ENCODE measurements at places on chromosomes 1 and 21. TPM values are rescaled to one million over a fixed set of nuclear protein-coding genes. Genes with fewer than 3 reads are reported as not detected.

Gene OR6K3
- total RNA-seq, result 2.3 TPM

Gene KCNQ4
- 0.96 TPM for total RNA-seq

- H3K4me3 ChIP-seq, result no peak overlapping the region
- no peak overlapping the region for H3K27ac ChIP-seq
- no peaks in the 10 kb centered on the region for H3K27me3 ChIP-seq
- DNase-seq, result no peak
- H3K4me1 ChIP-seq, result no peaks in the 10 kb centered on the region
- H3K36me3 ChIP-seq, result no peaks in the 10 kb centered on the region
Observed at GRCh38 chr1:39501666-39502065, 10.2 kb downstream of the BMP8A start.

DNA sequence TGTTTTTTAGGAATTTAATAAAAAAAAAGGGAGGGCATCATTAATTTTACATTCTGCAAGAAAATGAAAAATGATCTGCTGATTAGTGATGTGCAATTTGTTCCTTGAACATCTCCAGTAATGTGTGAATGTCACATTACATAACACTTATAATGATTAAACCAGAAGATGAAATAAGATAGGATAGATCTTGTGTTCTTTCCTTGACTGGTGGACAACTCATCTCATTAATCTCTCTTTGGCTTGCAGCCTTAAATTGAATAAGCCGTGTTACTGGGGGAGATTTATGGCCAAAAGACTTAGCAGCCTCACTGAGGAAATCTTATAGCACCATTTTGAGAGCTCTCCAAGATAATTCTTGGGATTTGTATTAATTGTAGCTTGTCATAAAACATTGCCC is 217.2 kb downstream of the ST6GALNAC3 start:
- no peaks in the 10 kb centered on the region for H3K36me3 ChIP-seq
- H3K4me3 ChIP-seq, result no peak overlapping the region
- no peaks in the 10 kb centered on the region for H3K27me3 ChIP-seq
- H3K27ac ChIP-seq, result no peak overlapping the region

DNA sequence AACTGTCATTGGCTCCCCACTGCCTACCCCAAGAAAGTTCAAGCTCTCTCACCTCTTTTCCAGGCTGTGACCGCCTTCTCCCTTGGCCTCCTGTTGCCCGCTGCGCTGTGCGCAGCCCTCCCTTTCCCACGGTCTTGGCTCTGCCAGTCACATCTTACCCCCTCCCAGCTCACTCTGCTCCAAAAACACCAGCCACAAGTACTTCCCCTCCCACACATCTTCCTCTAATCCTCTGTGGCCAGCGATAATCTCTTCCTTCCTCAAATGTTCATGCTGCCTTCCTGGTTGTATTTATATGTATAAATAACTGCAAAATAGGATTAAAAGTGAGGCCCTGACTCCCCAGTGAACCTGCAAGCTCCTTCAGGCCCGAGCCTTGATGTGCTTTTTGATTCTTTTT is 81.8 kb downstream of the AJAP1 start:
- H3K4me3 ChIP-seq, result no peak overlapping the region
- no peaks in the 10 kb centered on the region for H3K4me1 ChIP-seq
- H3K36me3 ChIP-seq, result no peaks in the 10 kb centered on the region
- peaks cover 38% of the 10 kb centered on the region for H3K27me3 ChIP-seq
- no peak for DNase-seq

- peak overlapping the region; percentile 33 for H3K27ac ChIP-seq
- H3K36me3 ChIP-seq, result peaks cover 30% of the 10 kb centered on the region
- DNase-seq, result no peak
- H3K27me3 ChIP-seq, result no peaks in the 10 kb centered on the region
Observed at GRCh38 chr1:220754212-220754917, 6.2 kb downstream of the MTARC2 start.

Gene LCE5A
- not detected for total RNA-seq

DNA sequence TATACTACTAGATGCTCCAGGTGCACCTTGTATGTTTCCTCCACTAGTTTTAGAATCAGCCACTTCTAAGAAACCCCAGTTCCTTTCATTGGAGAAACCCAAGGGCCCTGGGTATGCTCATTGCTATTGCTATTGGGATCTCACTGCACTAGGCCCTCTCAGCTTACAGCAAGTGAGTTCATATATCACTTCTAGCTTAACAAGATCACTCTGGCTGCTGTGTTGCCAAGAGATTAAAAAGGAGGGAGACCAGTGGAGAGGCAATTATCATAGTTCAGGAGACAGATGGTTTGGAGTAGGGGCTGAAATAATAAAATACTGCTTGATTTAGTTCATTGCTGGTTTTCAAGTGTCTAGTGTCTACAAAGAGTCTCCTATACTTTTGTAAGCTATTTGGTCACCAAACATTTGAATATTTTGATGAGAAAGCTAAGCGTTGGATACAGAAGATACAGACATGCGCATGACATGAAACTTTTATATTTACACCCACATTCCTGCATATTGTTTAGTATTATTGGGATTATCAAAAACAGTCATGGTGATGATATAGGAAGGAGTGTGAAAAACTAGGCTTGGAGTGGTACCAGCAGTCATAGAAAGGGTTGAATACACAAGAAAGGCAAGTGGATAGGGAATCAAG is 671.9 kb downstream of the ADGRL2 start:
- H3K36me3 ChIP-seq, result no peaks in the 10 kb centered on the region
- DNase-seq, result no peak
- no peaks in the 10 kb centered on the region for H3K27me3 ChIP-seq
- H3K4me3 ChIP-seq, result no peak overlapping the region

GRCh38 chr21:35981514-35982070 is 78.7 kb downstream of the SETD4 start:
- no peak overlapping the region for H3K27ac ChIP-seq
- H3K27me3 ChIP-seq, result peaks cover 7% of the 10 kb centered on the region
- no peak for DNase-seq

- no peak overlapping the region for H3K27ac ChIP-seq
- H3K4me3 ChIP-seq, result no peak overlapping the region
- H3K4me1 ChIP-seq, result no peaks in the 10 kb centered on the region
Observed at GRCh38 chr1:96164053-96164452, 557.5 kb upstream of the PTBP2 start.

GRCh38 chr21:45747802-45748445 is 104.4 kb downstream of the PCBP3 start:
- H3K36me3 ChIP-seq, result no peaks in the 10 kb centered on the region
- no peaks in the 10 kb centered on the region for H3K27me3 ChIP-seq
- no peak overlapping the region for H3K27ac ChIP-seq
- no peak overlapping the region for H3K4me3 ChIP-seq
- DNase-seq, result no peak

GRCh38 chr1:243505986-243506689 is 250.3 kb downstream of the SDCCAG8 start:
- H3K4me1 ChIP-seq, result no peaks in the 10 kb centered on the region
- no peak overlapping the region for H3K27ac ChIP-seq
- H3K36me3 ChIP-seq, result peaks cover 20% of the 10 kb centered on the region
- DNase-seq, result no peak
- no peaks in the 10 kb centered on the region for H3K27me3 ChIP-seq
- H3K4me3 ChIP-seq, result no peak overlapping the region

DNA sequence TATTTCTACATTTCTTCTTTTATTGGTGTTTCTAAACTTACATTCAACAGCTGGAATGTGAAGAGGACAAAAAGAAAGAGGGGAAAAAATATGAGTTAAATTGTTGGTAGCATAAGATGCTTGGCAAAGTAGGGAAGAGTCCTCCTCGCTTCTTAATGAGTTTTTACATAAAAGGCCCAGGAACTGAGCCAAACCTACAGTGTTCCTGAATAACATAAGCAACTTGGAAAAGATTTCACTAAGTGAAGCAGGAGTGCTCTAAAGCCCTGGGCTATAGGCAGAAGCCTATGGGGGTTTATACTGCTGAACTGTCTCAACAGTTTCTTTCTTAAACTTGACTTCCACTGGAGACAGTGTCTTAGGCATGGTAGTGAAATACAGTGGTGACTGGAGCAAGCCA is 115.0 kb upstream of the USP25 start:
- no peaks in the 10 kb centered on the region for H3K4me1 ChIP-seq
- no peaks in the 10 kb centered on the region for H3K36me3 ChIP-seq
- DNase-seq, result no peak
- no peak overlapping the region for H3K27ac ChIP-seq

- no peaks in the 10 kb centered on the region for H3K27me3 ChIP-seq
- no peak overlapping the region for H3K27ac ChIP-seq
- H3K36me3 ChIP-seq, result no peaks in the 10 kb centered on the region
- H3K4me1 ChIP-seq, result no peaks in the 10 kb centered on the region
- peak; percentile 58 for DNase-seq
Observed at GRCh38 chr21:44758141-44758561, 43.5 kb downstream of the UBE2G2 start.

- peak; percentile 87 for DNase-seq
- peaks cover 13% of the 10 kb centered on the region for H3K36me3 ChIP-seq
- peak within 1 kb of the TSS; percentile 89 for H3K4me3 ChIP-seq
- peaks cover 22% of the 10 kb centered on the region for H3K4me1 ChIP-seq
Observed at GRCh38 chr1:35718492-35719336, at the start of gene C1orf216. C1orf216 (minus strand) TSS chr1:35718884; CDS start chr1:35716321, 2,563 bp downstream.

- no peaks in the 10 kb centered on the region for H3K4me1 ChIP-seq
- no peaks in the 10 kb centered on the region for H3K36me3 ChIP-seq
- no peaks in the 10 kb centered on the region for H3K27me3 ChIP-seq
Observed at GRCh38 chr1:203473781-203474305, 1.8 kb upstream of the PRELP start.

DNA sequence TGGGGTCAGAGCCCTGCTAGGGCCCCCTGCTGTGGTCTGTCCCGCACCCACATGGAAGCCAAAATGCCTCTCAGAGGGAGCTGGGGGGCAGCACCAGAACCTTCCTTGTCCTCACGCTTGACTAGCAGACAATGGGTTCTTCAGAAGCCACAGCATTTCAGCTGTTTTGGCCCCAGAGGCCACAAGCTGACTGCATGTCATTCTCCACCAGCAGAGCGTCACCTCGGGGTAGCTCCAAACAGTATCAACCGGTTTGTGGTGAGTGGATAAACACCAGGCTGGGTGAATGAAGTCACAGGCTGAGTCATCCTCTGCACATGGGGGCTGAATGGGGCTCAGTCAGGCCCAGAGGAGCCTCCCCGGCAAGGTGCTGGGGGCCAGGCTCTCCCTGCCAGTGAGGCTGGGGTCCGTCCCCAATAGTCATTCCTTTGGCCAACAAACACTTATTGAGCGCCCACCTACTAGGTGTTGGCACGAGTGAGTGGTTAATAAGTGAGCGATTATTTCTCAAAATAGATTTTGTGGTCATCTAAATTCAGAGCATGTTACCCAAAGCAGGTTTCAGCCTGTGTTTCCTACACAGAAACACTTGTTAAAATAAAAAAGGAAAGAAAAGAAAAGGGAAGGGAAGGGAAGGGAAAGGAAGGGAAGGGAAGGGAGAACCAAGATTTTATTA is 9.1 kb downstream of the OLIG1 start:
- no peak overlapping the region for H3K4me3 ChIP-seq
- peaks cover 4% of the 10 kb centered on the region for H3K27me3 ChIP-seq
- no peaks in the 10 kb centered on the region for H3K4me1 ChIP-seq
- H3K36me3 ChIP-seq, result no peaks in the 10 kb centered on the region
- H3K27ac ChIP-seq, result no peak overlapping the region

DNA sequence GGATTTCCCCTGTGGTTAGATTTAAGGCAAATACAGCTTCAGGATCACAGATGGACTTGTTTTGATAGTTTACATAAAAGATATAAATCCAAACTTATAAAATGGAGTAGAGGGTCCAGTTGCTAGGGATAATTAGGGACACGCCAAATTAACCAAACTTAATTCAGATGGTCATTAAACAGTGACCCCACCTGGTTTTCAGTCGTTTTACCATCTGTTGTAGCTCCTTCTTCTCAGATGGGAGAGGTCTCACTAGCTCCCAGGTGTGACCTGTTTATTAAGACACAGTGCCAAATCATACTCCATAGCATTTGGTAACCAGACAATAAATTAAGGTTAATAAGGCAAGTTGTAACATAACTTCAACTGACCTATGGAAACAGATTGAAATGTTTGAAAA is 8.1 kb upstream of the GADD45A start:
- DNase-seq, result no peak
- peaks cover 17% of the 10 kb centered on the region for H3K4me1 ChIP-seq
- no peaks in the 10 kb centered on the region for H3K36me3 ChIP-seq
- H3K4me3 ChIP-seq, result no peak overlapping the region

Gene CRNN
- not detected for total RNA-seq

Gene NR1I3
- total RNA-seq, result not detected

Gene KCND3
- total RNA-seq, result 6.3 TPM

Gene CFAP107
- not detected for total RNA-seq

- H3K4me3 ChIP-seq, result no peak overlapping the region
- DNase-seq, result no peak
- H3K36me3 ChIP-seq, result no peaks in the 10 kb centered on the region
- H3K27me3 ChIP-seq, result no peaks in the 10 kb centered on the region
- peaks cover 10% of the 10 kb centered on the region for H3K4me1 ChIP-seq
Observed at GRCh38 chr1:43987159-43987902, 4.1 kb upstream of the CCDC24 start.

- no peaks in the 10 kb centered on the region for H3K36me3 ChIP-seq
- H3K4me3 ChIP-seq, result no peak overlapping the region
- no peak overlapping the region for H3K27ac ChIP-seq
- peak; percentile 45 for DNase-seq
Observed at GRCh38 chr1:30406996-30407864, 316.2 kb downstream of the MATN1 start.

DNA sequence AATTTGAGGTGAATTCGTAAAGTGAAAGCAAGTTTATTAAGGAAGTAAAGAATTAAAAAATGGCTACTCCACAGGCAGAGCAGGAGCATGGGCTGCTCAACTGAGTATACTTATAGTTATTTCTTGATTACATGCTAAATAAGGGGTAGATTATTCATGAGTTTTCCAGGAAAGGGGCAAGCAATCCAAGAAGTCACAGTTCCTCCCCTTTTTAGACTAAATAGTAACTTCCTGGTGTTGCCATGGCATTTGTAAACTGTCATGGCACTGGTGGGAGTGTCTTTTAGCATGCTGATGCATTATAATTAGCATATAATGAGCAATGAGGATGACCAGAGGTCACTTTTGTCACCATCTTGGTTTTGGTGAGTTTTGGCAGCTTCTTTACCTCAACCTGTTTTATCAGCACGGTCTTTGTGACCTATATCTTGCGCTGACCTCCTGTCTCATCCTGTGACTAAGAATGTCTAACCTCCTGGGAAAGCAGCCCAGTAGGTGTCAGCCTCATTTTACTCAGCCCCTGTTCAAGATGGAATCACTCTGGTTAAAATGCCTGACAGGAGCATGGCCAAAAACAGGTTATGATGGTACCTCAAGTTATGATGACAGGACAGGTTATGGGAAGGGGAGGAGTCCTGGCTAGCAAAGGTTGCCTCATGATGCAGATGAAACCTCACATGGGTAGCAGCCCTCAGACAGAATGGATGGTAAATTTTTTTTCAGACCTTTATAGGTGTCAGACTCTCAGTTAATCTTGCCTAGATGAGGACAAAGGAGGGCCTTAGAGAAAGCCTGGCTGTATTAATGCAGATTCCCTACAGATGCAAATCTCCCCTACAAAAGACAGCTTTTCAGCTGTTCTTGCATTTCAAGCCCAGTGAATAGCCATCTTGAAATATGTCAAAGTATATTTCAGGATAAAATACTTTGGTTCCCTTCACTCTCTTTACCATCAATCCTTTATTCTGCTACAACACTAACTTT is 49.7 kb downstream of the SIPA1L2 start:
- H3K4me3 ChIP-seq, result no peak overlapping the region
- peak overlapping the region; percentile 65 for H3K27ac ChIP-seq
- DNase-seq, result no peak
- H3K4me1 ChIP-seq, result peaks cover 31% of the 10 kb centered on the region

- H3K36me3 ChIP-seq, result no peaks in the 10 kb centered on the region
- H3K4me3 ChIP-seq, result peak overlapping the region; percentile 80
- DNase-seq, result no peak
- no peaks in the 10 kb centered on the region for H3K4me1 ChIP-seq
- H3K27ac ChIP-seq, result peak overlapping the region; percentile 94
- H3K27me3 ChIP-seq, result no peaks in the 10 kb centered on the region
Observed at GRCh38 chr1:227317523-227318015, 723 bp downstream of the CDC42BPA start.

Gene CLDN17
- total RNA-seq, result not detected

Data from upper lobe of right lung (tissue), 1 donor.